ENCODE measurements at places on chromosomes 4 and X.

- no peak for DNase-seq
Observed at GRCh38 chrX:9273744-9274143, 191.1 kb upstream of the TBL1X start.

DNA sequence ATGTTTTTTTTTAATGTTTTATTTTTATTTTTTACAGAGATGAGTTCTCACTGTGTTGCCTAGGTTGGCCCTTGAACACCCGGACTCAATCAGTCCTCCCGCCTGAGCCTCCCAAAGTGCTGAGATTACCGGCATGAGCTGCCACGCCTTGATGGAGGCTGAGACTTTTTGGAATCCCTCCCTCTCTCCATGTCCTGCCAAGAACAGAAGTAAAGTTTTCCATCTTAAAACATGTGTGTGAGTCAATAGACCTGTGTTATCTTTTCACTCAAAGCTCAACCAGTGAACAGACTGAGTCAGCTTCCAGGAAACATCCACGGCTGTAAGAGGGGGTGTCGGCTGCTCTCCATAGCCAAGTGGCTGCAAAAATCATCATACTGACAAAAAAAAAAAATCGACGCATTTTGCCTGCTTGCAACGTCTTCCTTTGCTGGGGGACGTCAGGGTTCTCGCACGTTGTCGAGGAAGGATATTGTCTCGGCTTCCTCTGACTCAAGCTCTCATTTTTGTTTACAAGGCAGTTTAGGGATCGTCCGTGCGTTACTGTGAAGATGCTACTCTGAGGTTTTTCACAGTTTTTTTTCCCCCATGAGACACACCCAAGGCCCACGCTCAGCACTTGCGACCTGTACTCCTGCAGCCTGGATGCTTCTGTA is 10.0 kb upstream of the ASMTL start:
- DNase-seq = peak; percentile 52

DNA sequence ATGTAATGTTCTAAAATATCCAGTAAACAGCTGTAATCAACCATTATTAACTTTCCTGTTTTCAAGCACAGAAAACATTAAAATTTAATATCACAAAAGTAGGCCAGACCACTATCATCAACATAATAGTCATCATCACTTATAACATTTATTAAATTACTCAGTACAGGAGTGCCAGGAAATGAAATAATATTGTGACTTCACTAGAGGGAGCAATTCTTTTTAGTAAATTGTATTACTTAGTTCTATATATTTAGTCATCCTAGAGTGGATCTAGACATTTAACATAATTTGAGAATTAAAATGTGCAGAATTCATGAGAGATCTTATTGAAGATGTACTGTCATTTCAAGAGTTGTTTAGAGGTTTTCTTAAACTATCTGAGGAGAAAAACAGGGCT is 33.6 kb downstream of the PITX2 start:
- no peak for DNase-seq

DNA sequence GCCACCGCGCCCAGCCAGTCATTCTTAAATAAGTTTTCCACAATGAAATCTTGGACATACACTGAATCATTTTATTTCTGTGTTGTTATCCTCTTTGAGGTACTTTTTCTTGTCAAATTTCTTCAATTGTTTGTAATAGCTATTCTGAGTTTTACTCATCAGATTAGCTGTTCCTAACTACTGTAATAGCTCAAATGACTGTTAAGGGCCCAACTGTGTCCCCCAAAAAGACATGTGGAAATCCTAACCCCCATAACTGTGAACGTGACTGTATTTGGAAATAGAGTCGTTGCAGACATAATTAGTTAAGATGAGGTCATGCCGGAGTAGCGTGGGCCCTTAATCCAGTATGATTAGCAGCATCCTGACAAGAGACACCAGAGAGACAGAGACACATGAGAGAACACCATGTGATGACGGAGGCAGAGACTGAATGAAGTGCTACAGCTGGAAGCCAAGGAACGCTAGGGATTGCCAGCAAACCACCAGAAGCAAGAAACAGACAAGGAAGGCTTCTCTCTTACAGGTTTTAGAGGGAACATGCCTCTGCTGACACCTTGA is 22.9 kb downstream of the ACOT9 start:
- no peak for DNase-seq

DNA sequence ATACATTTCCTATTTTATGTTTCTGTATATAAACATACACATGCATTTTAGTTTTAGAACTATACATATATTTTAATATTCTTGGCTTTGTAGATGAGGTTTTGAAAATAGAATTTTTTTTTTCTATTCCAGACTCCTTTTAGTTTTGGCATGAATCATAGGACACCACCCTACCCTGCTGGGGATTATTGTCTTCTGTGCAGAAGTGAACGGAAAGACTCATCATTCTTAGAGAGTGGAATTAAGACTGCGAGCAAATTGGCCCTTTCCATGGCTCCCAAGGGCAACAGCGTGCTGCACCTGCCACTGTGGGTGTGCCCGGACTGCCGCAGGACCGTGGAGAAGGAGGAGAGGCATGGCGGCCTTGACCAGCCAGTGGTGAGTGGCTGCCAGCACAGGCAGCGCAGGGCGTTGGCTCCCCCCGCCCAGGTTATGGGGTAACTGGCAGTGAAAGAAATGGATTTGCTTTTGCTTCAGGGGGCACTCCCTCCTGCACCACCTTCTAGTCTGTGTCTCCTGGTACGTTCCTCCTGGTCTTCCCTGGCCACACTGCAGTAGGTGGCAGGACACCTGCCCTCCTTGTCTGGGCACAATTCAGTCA is 59.6 kb downstream of the FAM193A start:
- no peak for DNase-seq

DNA sequence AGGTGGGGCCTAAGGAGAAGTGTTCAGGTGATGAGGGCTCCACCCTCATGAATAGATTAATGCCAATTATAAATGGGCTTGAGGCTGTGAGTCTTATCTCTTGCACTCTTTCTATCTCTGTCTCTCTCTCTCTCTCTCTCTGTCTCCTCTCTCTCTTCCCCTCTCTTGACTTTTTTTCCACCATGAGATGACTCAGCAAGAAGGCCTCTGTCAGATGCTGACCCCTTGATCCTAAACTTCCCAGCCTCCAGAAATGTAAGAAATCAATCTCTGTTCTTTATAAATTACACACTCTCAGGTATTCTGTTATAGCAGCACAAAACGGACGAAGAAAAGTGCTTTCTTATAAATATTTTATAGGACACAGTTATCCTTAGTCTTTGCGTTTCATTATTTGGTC is 184.9 kb upstream of the PCDH7 start:
- DNase-seq = no peak

- DNase-seq = no peak
Observed at GRCh38 chrX:141936080-141936479, 32.4 kb downstream of the MAGEC1 start.

DNA sequence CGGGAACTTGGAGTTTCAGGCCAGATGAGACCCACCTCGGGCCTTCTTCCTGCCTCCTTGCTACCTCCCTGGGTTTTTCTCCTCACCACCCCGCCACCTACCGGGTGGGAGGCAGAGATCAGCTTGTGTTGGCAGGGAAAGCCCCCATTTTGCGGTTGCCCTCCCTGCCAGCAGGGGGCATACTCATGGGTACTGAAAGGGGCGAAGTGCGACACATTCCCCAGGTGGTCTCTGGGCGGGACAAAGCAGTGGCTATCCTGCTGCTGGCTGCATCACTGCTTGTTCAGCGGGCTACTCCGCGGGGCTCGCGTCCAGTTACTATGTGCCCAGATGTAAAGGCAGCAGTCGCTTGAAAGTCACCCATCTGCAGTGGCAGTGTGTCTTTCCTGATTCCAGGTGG is 330.3 kb downstream of the PDHA2 start:
- no peak for DNase-seq

DNA sequence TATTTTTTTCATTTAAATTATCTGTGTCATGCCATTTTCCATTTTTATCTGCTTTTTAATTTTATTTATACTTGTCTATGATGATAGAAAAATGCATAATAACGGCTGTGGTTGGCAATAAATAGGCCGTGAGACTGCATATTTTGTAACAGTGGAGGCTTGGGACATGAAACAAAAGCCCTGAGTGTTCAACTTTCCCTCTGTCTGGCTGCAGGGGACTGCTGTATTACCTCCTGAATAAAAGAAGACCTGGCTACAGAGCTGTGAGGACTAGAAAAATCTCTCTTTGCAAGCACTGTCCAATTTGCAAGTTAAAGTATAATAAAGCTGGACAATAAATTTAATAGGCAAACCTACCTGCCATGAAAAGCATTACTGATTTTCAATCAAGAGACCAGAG is 82.1 kb downstream of the MAGEB10 start:
- no peak for DNase-seq

DNA sequence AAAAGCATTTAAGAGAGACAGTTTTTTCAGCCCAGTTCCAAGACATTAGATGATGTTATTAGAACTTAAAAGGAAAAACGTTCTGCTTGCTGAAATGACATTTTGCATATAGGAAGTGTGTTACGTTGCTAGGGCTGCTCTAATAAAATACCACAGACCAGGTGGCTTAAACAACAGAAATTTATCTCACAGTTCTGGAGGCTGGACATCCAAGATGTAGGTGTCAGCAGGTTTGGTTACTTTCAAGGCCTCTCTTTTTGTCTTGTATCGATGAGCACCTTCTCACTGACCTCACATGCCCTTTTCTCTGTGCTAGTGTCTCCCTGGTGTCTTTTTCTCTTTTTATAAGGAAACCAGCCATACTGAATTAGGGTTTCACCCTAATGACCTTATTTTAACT is 204.7 kb downstream of the PACRGL start:
- DNase-seq = no peak

DNA sequence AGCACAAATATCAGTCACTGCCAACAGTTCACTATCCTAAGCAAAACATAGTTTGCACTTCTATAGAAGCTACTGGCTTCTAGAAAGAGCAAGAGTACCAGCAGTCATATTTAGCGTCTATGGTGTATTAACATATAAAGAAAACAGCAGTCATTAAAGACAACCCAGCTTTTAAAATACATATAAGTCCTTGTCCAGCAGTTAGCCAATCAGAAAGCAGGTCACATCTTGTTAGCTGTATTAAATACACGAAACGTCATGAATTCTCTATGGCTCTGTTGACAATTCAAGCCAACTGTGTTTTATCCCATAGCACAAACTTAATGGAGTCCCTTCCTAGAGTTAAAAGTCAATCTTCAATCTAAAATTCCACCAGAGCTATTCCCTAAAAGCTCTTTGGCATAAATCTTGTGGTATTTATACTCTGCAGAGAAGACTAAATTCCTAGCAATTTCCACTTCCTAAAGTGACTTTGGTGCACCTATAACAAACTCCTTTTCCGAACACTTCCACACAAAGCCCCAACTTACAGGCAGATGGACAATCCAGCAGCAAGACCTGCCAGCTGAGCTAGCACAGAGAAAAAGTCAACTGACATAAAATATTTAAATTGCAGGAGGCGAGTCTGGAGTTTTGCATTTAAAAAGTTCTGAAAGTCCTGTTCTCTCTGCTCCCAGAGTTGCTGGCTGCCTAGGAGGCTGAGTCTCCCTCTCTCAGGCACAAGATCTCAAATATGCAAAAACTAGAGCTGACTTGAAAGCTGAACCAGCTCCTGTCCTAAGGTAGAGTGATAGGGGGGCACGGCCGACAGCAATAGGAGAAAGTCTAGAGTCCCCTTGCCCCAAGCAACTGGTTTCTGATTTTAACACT is 1.3 kb downstream of the LDB2 start:
- DNase-seq = no peak

DNA sequence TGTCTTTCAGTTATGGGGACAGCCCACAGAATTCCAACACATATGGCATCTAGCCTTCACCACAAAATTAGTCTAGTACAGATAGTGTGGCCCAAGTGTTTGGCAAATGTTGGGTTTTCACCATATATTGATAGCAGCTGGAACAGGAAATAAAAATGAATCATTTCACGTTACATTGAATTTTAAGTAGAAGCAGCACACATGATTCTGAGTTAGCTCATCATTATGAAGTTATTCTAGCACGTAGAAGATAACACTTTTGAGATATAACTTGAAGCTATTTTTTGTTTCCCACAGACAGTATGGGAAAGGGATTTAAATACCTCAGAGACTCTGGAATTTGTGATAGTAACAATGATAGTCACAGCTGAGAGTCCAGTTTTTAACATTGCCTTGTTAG is 118.7 kb downstream of the FAT4 start:
- DNase-seq = no peak

GRCh38 chr4:140117947-140118346 is 36.0 kb downstream of the MAML3 start:
- DNase-seq = no peak

- DNase-seq = no peak
Observed at GRCh38 chrX:38516196-38516774, 45.1 kb upstream of the TSPAN7 start.

DNA sequence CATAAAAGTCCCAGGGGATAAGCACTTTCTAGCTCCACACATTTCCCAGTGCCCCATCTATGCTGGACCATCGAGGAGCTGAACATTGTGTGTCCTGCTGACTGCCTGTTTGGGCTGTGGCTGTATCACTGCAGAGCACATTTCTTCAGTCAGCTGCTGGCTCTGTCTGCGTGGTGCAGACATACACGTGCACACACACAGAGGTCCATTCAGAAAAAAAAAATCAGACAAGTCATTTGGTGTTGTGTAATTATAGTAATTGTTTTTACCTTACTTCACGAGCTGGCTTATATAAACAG is 1.1 kb upstream of the PDLIM3 start:
- DNase-seq = no peak

DNA sequence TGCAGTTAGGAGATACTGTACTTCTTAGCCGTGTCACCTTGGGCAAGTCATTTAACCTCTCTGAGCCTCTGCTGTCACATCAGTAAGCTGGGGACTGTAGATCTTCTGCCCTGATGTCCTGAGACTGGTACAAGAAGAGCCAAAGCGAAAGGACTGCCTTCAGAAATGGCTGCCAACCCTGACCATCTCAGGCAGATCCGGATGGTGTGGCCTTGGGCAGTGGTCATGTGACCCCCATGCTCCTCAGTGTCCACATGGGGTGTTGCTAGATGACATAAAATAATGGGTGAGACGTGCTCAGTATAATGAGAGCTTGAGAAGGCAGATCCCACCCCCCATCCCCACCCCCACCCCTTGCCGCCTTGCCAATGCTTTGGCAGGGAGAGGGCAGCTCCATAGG is 60.4 kb upstream of the MTM1 start:
- no peak for DNase-seq

- no peak for DNase-seq
Observed at GRCh38 chr4:111838406-111838930, 306.8 kb upstream of the FAM241A start.

- no peak for DNase-seq
Observed at GRCh38 chr4:16075975-16076757, 7.7 kb downstream of the PROM1 start.

GRCh38 chr4:160872491-160872890 is 1291.3 kb downstream of the FSTL5 start:
- DNase-seq = no peak

DNA sequence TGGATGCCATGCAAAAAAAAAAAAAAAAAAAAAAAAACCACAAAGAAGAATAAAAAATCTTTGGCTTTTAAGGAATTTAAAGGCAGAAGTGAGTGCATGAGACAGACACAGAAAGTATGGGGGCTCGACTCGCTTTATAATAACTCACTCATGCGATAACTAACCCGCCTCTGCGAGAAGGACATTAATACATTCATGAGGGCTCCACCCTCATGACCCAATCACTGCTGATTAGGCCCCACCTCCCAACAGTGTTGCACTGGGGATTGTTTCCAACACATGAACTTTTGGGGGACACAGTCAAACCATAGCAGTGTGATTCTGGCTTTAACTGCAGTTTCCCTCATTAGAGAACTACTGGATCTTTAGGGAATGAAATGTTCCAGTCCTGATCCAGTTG is 78.1 kb downstream of the QDPR start:
- no peak for DNase-seq

Data from stimulated activated CD4-positive, alpha-beta T cell treated with anti-CD3 and anti-CD28 coated beads, Interleukin-12 subunit alpha, Interleukin-12 subunit beta, amount 100 ng/mL, for 4 hours (primary cell).